ENCODE measurements at places on chromosomes 6 and 20. TPM values are rescaled to one million over a fixed set of nuclear protein-coding genes. Genes with fewer than 3 reads are reported as not detected.

- no peak for DNase-seq
These were observed 123.3 kb downstream of the NFATC2 start for GRCh38 chr20:51419231-51419630.

DNA sequence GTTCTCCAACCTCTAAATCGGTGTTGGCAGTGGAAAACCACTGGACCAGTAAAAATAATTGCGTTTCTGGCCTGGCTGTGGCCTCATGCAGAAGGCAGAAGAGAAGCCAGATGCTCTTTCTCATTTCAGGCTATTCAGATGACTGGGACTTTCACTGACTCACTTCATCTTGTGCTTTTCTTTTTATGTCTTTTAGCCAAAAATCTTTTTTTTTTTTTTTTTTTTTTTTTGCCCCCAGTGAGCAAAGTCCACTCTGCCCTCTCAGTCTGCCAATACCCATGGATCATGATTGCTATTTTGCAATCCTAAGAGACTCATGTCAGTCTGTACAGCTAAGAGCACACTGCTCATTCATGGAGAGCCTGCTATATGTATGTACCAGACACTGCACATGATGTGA lies 962.5 kb downstream of the KIF16B start:
- no peak for DNase-seq

- DNase-seq = no peak
These were observed 14.6 kb downstream of the DEF6 start for GRCh38 chr6:35312076-35312800.

DNA sequence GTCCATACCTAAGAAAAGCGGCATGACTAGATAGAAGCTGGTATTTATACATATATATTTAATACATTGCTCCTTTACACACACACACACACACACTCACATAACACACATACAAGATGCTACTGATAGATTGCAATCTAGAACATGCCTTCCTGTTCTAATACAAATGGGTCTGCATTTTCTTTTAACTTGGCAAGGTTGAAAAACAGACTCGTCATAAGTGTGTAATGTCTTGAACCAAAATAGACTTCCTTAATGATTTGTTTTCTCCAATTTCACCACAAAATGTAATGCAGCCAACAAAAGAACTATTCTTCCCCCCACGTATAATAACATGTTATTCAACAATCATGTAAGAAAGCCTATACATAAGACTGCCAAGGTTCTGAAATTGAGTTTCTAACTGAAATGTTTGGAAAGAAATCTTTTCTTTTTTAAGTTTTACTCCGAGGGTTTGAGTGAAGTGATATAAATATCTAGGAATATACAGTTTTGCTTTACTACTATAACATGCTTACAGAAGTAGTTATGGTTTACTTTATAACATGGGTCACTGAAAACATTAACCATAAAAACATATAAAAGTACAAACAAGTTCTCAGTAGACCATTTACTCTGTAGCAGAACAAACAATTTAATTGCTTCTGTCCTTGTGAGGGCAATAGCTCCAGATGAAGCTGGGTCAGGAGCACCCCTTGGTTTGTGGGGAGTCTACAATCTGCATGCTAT lies 207.5 kb downstream of the FOXC1 start:
- DNase-seq = no peak

- DNase-seq = no peak
These were observed 20.2 kb downstream of the RIPK1 start for GRCh38 chr6:3088446-3088845.

- DNase-seq = no peak
These were observed 228.2 kb downstream of the MYLK4 start for GRCh38 chr6:2522521-2522920.

DNA sequence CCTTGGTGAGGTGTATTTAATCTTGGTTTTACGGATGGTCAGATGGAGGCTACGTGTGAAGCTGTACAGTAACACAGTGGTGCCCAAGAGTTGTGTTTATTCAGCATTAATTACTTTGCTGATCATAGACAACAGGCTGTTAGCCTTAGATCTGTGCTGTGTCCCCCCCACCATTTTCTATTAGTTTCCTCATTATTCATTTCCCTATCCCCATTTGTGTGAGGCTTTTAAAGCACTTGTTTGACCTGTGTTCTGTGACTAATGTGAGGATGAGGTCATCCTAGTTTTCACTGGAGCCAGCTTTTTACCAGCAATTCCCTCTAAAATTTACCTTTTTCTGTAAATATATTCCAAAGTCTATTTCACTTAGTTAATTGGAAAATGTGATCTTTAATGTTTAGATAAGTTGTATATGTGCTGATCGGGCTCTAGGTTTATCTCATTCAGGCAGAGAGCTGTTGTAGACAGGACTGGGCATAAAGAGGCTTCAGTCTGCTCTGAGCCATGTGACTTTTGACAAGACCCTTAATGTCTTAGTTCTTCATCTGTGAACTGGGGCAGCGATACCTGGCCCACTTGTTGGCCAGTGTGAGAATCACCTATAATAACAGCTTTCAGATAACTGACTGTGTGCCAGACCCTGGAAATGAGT lies 8.4 kb downstream of the MAPRE1 start:
- DNase-seq = no peak

- DNase-seq = no peak
These were observed 115.9 kb upstream of the BMP2 start for GRCh38 chr20:6651561-6651960.

- DNase-seq = no peak
These were observed 261.2 kb downstream of the PHACTR1 start for GRCh38 chr6:12977806-12978205.

STK35 gene
- 17.2 TPM for polyA plus RNA-seq

MATN4 gene
- 0.58 TPM for polyA plus RNA-seq

FERMT1 gene
- polyA plus RNA-seq = 5.6 TPM

LINC00237 gene
- polyA plus RNA-seq = not detected

SMLR1 gene
- polyA plus RNA-seq = 2.2 TPM

NHSL1 gene
- 12.6 TPM for polyA plus RNA-seq

GJA1 gene
- polyA plus RNA-seq = 65.7 TPM

CNBD2 gene
- 1.8 TPM for polyA plus RNA-seq

Data from right renal pelvis (tissue), 4 donors.